ENCODE measurements at places on chromosomes 16 and 17.

GRCh38 chr16:55641430-55642056, 14.2 kb upstream of the SLC6A2 start:
- no peak for DNase-seq

DNA sequence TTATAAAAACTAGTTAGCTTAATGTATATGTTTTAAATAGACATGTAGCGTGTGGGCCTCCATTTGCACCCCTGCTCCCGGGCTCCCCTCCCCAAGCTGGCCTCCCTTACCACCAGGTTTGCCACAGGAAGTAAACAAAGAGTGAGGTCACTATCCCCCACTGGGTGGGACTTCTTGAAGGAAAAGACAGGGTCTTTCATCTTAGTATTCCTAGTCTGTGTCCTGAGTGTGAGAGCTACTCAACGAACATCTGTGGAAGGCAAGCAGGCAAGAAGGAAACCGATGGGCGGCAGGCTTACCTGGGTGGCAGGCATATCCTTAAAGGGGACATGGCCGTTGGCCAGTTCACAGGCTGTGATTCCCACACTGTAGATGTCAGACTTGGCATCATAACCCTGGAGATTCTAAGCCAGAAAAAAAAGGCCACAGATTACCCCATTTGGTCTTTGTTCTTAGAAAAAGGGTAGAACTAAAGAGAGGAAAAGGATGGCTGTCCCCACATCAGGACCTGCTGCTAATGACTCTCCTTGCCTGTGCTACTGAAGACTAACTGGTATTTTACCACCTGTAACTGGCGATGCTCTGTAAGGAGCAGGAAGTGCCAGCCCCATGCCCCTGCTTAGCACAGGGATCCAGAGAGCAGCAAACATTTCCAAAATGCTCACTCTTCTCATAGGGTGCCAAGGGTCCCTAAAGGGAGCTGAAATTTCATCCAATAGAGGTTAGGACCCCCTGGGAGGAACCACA, 6.6 kb upstream of the LIMD2 start:
- DNase-seq = no peak

GRCh38 chr16:64206862-64207261, 915.0 kb downstream of the CDH11 start:
- no peak for DNase-seq

GRCh38 chr17:51718983-51719382, 439.5 kb downstream of the CA10 start:
- no peak for DNase-seq

- DNase-seq = no peak
Observed at GRCh38 chr17:66612993-66613392, 221.9 kb upstream of the CACNG5 start.

- no peak for DNase-seq
Observed at GRCh38 chr17:16820161-16820877, 130.3 kb downstream of the CCDC144A start.

DNA sequence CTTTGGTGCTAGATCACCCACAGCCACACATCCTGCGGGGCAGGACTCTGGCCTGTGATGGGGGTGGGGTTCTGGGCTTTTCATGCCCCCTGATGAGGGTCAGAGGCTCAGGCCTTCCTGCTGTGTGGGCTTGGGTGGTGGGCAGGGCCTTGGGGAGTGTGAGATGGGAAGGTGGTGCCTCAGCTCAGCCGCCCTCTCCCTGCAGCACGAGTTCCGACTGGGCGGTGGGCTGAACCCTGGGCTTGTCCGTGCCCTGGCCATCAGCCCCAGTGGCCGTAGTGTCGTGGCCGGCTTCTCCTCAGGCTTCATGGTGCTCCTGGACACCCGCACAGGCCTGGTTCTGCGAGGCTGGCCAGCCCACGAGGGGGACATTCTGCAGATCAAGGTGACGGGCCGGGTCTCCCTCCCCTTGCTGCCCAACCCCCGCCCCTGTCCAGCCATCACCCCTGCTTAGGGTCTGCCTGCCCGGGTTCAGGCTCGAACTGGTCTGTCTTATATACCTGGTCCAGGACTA, 6.8 kb upstream of the SERPINF2 start:
- no peak for DNase-seq

GRCh38 chr16:3025032-3026002, 1.5 kb downstream of the THOC6 start:
- no peak for DNase-seq

GRCh38 chr16:27526180-27526579, 23.5 kb downstream of the GTF3C1 start:
- no peak for DNase-seq

DNA sequence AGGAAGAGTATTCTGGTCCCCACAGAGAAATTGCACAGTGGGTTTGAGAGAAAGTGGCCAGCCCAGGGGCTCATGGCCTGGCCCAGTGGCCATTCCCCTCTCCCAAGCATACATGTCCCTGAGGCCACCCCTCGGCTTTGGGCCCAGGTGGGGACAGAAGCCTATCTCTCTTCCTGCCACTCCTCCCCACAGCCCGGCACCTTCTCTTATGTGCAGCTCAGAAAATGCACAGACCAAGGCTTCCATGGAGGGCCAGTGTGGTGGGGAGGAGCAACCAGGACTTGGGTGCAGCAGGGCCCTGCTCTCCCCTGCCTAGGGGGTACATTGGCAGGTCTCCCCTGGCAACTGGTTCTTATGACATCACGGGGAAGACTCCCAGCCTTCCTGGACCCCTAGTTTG, at the start of gene C16orf90:
Gene C16orf90, minus strand, starts transcription at position 314 of the 400 bp plus-strand sequence. Its CDS starts 68 bp downstream, at position 246.
- DNase-seq = no peak

GRCh38 chr16:1088295-1089170, 7.5 kb downstream of the C1QTNF8 start:
- no peak for DNase-seq

GRCh38 chr16:49348408-49349176, 25.0 kb upstream of the C16orf78 start:
- no peak for DNase-seq

DNA sequence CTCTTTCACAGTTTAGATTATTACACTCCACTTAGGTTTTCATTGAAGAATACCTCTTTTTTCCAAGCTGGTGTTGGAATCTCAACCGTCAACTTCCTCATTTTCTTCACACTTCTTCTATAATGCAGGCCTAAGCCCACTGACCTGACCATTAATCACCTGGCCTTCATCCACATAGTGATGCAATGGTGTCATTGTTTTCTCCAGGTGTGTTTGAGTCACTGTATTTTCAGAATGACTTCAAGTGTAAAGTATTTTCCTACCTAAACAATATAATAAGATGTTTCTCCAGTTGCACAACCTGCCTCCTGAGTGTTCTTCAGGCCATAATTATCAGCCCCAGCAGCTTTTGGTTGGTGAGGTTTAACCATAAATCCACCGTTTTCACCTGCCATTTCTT, 1675.1 kb downstream of the TP53TG3F start:
- DNase-seq = no peak

DNA sequence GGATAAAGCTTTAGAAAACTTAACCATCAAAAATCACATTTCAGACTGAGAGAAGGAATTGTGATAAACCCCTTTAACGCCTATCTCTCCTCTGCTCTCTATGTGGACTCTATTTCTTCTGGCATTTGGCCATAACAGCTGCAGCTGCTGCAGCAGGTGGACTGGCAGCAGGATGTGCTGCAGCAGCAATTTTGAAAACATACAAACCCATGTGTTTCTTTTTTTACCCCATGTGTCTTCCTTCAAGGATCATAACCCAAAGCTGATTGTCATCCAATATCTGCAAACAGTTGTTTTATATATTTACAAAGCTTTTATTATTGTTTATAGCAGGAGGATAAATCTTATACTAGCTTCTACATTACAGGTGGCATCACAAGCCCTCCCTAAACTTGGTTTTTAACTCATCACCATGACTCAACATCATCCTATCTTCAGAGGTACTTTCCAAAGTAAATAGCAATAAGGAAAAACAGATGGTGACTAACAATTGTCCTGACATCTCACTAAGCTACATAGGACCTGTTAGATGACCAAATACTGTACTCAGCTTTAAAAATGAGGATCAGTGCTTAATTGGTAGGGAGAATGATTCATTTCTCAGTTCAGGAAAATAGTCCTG, 14.5 kb upstream of the KRTAP9-2 start:
- no peak for DNase-seq
